LHCN-M2 (cell line): ENCODE measurements at places on chromosomes 5 and 9. TPM values are rescaled to one million over a fixed set of nuclear protein-coding genes. Genes with fewer than 3 reads are reported as not detected.

GRCh38 chr9:114207034-114207810, 51.9 kb downstream of the COL27A1 start:
- DNase-seq: peak; percentile 83

DNA sequence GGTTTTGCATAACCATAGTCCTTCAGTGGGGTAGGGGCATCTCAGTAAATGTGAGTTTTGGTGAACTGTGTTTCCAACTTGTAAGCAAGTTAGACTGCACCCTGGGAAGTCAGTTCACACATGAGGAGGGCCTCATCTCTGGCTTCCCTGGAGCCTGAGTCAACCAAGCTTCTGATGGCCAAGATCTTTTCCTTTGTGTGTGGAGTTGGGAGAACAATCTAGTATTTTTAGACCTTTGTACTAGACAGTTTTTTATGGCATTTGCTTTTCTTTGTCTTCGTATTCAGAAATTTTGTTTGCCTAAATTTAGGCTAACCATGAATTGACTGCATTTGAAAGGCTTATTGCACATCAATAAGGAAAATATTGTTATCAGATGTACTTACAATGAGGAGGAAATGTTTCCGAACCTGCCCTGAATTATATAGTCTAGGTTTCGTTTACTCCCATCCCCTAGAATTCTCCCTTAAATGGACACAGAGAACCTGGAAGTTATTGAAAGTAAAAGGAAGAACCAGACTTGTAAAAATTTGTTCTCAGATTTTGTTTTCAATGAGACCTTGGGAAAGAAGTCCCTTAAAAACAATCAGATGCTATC, 204.6 kb downstream of the AOPEP start:
- DNase-seq: no peak

FAM120A gene
- 79.0 and 88.5 TPM in 2 replicates for total RNA-seq

- DNase-seq: no peak
Measured at GRCh38 chr9:16221822-16222547, 648.5 kb downstream of the BNC2 start.

DNA sequence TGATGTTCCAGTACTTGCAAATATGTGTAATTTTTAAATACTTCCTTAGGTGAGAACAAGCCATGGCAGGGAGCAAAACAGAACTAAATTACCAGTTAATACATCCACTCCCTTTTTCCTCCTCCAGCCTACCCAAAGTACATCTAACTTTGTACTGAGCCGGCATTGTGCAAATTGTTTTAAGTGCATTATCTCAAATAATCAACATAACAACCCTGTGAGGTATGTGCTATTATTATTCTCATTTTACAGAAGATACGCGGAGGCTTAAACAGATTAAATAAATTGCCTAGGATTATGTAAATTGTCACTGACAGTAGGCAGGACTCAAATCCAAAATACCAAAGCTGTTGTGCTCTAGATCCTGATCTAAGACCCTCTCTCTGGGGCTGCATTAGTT, 55.5 kb upstream of the KLF4 start:
- DNase-seq: no peak

DNA sequence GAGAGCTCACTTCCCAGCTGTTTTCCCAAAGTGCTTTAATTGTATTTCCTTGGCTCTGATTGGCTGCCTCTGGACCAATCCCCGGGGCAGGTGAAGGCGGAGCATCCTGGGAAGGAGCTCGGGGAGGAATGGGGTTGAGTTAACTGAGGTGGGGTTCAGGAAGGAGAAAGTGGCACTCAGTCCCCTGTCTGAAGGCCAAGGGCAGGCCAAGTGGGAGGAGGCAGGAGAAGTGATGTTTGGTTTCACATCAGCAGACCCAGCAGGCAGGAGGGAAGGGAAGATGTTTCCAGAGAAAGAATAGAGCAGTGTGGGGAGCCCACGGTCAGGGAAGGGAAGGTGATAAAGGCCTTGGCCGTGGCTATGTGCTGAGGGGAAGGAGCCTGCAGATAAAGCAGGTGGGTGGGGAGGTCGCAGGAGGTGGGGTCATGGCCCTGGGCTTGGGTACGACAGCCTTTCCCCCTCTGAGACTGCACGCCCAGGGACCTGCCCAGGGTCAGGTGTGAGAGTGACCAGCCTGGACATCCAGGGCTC, 3.1 kb downstream of the TSPAN17 start:
- DNase-seq: no peak

DNA sequence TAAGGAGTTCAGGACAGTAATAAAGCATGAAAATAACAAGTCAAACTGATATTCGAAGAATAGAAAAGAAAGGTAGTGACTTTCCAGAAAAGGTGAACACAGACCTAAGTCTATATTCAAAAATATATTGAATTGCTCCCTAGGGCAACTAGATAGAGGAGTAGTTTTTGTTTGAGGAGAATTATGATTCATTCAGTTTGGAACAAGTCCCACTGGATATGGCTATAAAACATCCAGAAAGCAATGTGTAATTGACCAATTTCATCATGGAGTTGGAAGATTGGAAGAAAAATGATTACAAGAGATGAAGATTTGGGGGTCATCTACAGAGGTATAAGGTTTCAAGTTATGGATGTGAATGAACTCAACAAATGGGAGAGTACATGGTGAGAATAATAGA, 117.5 kb upstream of the ZNF462 start:
- peak; percentile 49 for DNase-seq

NXNL2 gene
- total RNA-seq: 1.7 and 2.5 TPM in 2 replicates

DNA sequence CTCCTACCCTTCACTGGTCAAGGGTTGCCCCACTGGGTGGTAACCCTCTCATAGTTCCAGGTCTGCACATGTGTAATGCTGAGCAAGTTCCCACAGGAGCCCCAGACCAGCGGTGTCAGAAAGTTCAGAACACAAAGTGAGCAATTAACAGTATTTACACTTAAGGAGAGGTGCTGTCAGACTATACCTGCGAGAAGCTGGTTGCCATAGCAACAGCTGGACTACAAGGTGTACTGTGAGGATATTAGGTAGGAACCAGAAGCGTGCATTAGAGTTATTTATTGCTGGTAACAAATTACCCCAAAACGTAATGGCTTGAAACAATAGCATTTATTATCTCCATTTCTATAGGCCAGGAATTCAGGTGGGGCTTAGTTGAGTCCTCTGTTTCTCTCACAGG, 317.0 kb upstream of the RPS23 start:
- no peak for DNase-seq

NDST1 gene
- 78.6 and 83.6 TPM in 2 replicates for total RNA-seq

MARCOL gene
- total RNA-seq: not detected in 2 replicates

GRCh38 chr9:124429530-124429867, 14.3 kb upstream of the PSMB7 start:
- no peak for DNase-seq

MAPKAP1 gene
- 146 and 148 TPM in 2 replicates for total RNA-seq

NME5 gene
- 0.17 TPM in 1 of 2 replicates, not detected in the other for total RNA-seq

GRCh38 chr9:96487949-96488348, 38.0 kb downstream of the HABP4 start:
- no peak for DNase-seq

DNA sequence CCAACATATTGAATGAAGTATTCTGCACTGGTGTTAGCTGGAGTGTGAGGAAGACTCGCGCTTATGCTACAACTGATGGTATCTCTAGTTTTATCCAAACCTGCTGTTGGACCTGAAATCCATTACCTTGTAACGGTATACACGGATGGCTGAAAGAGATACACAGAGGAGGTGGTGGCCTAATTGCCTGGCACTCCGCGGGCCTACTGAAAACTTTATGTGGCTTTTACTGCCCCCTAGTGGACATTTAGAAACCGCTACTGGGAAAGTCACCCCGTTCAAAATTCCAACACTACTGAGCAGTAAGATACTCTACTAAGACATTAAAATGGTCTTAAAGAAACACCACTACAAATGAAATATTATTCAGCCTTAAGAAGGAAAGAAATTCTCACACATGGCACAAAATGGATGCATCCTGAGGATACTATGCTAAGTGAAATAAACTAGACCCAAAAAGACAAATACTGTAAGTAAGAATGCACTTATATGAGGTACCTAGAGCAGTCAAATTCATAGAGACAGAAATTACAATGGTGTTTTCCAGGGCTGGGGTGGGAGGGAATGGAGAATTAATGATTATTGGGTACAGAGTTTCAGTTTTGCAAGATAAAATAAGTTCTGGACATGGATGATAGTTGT, 100.4 kb downstream of the TTLL11 start:
- peak; percentile 66 for DNase-seq

C9orf50 gene
- total RNA-seq: not detected in 2 replicates

CCNI2 gene
- total RNA-seq: 0.06 TPM in 1 of 2 replicates, not detected in the other

DNA sequence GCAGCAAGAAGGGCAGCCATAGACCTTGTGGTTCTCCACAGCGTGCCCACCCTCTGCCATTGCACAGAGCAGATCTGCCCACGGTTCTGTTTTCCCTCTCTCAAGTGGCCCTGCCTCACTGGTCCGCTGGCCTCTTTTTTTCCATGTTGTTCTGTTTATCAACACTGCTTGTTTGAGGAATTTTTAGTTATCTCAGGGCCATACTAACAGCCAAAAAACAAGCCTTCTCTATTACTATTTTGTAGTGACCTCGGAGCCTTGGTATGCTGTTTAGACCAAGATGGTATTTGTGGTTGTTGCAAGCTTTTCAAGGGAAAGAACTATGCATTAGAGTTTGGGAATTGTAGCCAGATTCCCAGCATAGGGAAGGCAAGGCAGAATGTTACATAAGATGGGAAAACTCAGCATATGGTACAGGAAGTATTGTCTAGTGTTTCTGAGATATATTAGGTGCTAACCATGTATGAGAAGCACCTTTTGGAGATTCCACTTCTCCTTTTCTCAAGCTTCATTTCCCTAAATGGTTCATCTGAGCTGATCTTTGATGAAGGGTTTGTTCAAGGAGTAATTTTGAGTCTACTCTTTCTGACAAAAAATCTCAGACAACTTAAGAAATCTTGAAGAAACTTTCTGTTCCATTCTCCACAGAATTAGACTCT, 54.3 kb downstream of the NUP214 start:
- DNase-seq: peak; percentile 82

- no peak for DNase-seq
Measured at GRCh38 chr5:68299575-68299974, 84.0 kb downstream of the PIK3R1 start.

- DNase-seq: no peak
Measured at GRCh38 chr5:170429014-170429413, 39.8 kb upstream of the KCNMB1 start.

DNA sequence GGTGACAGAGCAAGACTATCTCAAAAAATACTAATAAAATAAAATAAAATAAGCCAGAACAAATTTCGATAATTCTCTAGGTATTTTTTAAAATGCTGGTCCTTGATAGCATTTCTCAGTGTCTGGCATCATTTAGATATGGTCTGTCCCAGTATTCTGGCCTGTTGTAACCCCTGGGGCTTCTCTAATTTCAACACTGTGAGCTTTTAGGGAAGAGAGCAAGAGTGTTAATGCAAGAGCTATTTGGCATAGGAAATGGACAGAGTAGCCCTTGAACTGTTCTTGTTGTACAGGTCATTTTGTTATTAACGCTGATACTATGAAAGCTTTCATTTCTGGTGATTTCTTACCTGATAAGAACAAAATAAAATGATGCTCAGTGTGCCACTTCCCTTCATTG, 112.2 kb upstream of the ZNF608 start:
- no peak for DNase-seq

- no peak for DNase-seq
Measured at GRCh38 chr5:134135091-134135655, 20.7 kb downstream of the TCF7 start.

DNA sequence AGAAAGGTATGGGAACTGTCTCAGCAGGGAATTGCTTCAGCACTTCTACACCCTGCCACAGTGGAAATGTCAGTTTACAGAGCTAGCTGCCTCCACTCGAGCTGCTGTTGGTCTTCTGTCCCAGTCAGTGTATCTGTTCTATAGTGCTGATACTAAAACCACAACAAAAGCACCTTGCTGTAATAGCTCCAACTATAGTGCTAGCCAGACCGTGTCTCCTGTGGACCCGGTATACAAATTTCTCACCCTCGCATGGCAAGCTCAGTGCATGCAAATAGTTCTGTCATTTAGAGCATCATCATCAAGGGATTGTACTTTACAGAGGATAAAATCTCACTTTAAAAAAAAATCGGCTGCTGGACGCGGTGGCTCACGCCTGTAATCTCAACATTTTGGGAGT, 51.5 kb upstream of the IQGAP2 start:
- DNase-seq: no peak

DNA sequence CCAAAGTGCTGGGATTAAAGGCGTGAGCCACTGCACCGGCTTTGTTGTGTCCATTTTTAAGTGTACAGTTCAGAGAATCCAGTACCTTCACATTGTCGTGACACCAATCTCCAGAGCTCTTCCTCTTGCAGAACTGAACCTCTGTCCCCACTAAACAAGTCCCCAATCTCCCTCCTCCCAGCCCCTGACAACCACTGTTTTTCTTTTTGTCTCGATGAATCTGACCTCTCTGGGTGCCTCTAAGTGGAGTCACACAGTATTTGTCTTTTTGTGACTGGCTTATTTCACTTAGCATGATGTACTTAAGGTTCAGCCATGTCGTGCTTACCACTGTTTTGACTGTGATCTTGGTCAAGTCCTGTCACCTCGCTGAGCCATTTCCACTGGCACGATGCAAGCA, 1.6 kb downstream of the WDR38 start:
- DNase-seq: no peak

DNA sequence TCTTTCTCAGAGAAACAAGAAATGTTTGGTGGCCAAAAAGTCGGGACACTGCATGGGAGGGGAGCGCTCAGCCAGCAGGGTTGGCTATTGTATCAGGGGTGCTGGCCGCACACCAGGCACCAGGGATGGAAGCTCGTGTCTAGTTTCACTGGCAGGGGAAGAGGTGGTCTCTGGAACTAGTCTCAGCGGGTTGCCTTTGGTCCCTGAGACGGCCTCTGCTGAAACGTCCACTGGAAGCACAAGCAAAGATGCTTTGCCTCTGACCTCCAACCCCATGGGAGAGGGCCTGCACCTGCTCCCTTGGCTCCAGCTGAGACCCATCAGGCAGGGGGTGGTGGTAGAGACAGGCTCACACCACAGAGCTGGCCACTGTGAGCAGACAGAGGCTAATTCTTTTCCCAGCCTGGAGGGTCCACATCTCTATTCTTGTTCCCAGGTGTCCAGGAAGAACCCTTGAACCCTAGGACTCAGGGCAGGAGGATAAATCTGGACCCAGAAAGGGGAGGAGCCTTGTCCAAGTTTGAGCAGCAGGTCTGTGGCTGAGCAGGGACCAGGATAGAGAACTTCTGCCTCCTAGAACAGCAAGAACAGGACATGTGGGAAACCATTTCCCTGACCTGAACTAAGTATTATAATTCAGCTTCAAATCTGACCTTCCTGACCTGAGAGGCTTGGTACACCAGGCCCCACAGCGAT, 102.6 kb downstream of the RGS3 start:
- DNase-seq: peak; percentile 69

DNA sequence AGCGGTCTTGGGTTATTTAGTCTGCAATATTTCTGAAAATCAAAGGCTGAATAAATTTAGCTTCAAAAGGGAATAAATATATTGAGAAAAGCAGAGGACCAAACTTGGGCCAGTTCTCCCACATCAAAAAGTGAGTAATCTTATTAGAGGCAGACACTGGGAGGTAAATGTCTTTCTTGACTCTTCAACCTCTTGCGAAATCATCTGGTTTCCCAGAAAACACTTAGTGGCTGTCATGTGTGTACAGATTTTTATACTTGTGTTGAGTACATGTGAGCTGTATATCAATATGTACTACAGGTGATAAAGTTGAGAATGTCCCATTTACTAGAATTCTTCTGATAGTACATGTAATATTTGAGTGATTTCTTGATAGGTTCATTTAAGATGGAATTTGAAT, 454.9 kb downstream of the PRR16 start:
- no peak for DNase-seq

- no peak for DNase-seq
Measured at GRCh38 chr9:24572406-24572805, 26.7 kb upstream of the IZUMO3 start.
